ENCODE measurements at places on chromosomes 5 and 9.

DNA sequence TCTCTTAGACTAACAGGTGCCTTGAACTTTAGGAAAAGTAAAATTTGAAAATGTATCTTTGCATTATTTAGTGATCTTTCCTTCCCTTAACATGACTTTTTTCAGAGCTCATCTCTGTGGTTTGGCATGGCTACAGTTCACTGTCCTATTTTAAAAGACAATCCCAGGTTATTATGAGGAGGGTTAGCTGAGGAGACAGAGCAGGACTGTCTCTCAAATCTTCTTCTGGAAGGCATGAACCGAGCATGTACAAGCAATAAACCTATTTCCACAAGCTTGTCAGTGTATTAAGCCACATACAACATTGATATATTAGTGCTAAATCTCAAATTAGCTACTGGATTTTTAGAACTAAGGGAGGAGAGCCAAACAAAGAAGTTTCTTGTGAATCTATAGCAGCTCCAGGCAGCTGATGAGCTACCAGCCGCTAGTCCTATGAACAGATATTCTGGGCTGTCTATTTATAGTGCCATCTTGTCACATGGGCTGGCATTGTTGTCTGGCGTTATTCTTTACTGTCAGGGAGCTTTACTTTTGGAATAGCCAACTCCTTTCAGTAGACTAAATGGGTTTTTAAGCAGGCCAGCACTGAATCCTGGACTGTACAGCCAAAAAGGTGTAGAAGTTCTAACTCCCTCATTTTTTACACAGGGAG lies 171.2 kb upstream of the ACTBL2 start:
- no peak for DNase-seq

GRCh38 chr5:172229904-172230303 lies 35.9 kb downstream of the EFCAB9 start:
- no peak for DNase-seq

GRCh38 chr5:55222985-55223811 lies 3.9 kb downstream of the MCIDAS start:
- DNase-seq = no peak

DNA sequence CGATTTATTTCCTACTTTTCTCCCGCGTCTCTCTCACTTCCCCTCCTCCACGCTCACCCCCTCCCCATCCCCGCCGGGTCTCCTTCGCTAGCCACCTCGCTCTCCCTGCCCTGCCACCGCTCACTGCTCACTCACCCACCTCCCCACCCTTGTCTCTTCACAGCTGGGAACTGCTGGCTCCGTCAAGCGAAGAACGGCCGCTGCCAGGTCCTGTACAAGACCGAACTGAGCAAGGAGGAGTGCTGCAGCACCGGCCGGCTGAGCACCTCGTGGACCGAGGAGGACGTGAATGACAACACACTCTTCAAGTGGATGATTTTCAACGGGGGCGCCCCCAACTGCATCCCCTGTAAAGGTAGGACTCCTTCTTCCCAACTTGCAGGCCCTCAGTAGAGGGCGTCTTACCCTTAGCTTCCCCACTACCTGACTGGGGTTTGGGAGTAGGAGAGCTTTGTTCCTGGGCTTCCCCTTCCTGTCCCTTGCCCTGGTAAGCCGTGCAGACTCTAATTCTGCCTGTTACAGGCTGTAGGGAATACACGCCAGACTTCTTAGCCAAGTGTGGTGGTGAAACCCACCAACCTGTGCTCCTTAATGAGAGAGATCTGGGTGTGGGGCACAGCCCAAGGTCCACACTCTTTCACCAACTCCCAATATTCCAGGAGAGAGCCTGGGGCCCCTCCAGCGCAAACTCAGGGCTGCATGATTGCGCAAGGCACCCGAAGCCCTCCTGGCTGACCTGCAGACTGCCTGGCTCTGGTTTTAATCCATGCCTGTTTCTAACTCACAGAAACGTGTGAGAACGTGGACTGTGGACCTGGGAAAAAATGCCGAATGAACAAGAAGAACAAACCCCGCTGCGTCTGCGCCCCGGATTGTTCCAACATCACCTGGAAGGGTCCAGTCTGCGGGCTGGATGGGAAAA lies 2.5 kb downstream of the FST start:
- DNase-seq = no peak

- DNase-seq = no peak
Measured at GRCh38 chr9:130989891-130990290, 19.1 kb upstream of the LAMC3 start.

- DNase-seq = no peak
Measured at GRCh38 chr9:114446672-114447450, 58.4 kb downstream of the WHRN start.

DNA sequence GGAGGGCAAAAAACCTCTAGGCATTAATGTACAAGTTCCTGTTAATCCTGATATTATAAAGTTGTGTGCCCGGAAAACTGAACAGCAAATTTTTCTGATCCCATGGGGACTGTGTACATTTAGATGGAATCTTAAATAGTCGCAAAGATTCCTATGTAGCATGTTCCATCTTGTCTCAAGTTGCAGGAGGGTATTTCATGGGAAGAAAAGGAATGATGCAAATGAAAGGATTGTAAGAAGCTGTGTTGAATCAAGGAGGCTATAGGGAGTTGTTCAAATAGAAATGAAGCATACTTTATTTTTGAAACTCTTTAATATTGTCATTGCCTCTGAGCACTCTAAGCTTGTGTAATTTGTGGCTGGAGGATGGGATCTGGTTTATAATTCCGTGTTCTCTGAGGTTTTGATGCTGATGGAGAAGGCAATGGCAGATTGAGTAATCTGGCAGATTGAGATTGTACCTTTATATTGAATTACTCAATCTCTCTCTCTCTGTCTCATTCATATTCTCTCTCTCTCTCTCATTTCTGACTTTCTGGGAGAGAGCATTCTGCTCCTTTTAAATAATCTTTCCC lies 288.5 kb downstream of the OSTF1 start:
- DNase-seq = no peak

DNA sequence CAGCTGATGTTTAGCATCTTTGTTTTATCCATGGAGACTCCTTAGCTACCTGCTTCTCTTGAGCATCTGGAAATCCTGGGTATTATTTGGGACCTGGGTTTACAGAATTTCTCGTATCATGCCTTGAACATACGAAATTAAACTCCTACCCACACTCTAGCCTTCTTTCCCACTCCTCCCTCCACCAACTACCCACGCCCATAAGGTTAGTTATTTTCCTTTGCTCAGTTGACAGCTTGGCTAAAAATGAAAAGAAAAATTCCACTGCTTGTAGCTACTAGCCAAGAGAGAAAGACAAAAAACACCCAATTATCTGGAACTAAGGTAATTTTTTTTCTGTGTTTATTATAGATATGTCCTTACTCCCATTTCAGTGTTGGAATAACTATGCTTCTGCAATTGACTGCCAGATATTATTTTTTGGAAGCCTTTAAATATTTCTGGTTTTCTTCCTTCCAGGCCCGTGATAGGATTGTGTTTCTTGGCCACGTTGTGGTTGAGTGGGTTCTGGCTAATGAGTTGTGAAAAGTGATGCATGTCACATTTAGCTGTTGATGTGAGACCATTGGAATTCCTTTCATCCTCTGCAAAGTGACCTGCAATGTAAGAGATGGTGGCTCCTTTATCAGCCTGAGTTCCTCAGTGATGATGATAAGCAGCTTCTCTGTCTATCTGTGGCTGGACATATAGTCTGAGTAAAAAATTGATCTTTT lies 308.1 kb downstream of the LRRC70 start:
- DNase-seq = no peak

- DNase-seq = no peak
Measured at GRCh38 chr9:34557426-34558321, 31.9 kb downstream of the CNTFR start.

GRCh38 chr5:80667384-80667783 lies 12.6 kb upstream of the DHFR start:
- no peak for DNase-seq

DNA sequence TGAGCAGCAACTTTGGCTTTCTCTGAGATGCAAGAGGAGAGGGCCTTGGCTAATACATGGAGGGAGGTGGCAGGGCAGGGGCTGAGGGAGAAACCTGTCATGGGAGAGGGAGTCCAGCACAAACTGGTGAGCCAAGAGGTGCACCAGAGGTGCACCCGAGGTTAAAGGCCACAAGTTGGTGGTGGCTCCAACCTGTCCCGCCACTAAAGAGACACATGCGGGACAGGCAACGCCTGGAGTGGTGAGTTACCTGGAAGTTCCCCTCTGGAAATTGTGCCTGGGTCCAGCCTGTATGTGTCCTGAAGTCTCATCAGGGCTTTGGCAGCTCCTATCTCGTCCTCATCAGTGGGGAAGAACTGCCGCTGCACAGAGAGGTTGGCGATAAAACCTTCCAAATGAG lies 14.0 kb downstream of the P4HA2 start:
- DNase-seq = no peak

- DNase-seq = no peak
Measured at GRCh38 chr5:141504216-141504615, 15.3 kb downstream of the PCDHGC5 start.

DNA sequence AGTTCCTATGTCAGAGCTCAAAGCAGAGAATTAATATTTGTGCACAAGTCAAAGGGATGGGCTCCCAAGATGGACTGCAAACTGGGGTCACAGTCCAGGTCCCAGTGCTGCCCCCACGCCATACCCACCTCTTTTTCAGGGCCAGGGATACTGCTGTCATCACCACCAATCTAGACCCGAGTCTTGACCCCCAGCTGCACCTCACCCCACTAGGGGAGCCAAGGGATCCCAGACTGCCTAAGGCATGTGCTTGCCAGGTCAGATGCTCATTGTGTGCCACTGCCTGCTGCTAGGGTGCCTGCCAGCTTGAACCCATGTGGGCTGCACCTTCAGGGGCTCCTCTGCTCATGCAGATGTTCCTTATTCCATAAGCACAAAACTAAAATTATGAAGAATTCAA lies 215.6 kb upstream of the NREP start:
- no peak for DNase-seq

DNA sequence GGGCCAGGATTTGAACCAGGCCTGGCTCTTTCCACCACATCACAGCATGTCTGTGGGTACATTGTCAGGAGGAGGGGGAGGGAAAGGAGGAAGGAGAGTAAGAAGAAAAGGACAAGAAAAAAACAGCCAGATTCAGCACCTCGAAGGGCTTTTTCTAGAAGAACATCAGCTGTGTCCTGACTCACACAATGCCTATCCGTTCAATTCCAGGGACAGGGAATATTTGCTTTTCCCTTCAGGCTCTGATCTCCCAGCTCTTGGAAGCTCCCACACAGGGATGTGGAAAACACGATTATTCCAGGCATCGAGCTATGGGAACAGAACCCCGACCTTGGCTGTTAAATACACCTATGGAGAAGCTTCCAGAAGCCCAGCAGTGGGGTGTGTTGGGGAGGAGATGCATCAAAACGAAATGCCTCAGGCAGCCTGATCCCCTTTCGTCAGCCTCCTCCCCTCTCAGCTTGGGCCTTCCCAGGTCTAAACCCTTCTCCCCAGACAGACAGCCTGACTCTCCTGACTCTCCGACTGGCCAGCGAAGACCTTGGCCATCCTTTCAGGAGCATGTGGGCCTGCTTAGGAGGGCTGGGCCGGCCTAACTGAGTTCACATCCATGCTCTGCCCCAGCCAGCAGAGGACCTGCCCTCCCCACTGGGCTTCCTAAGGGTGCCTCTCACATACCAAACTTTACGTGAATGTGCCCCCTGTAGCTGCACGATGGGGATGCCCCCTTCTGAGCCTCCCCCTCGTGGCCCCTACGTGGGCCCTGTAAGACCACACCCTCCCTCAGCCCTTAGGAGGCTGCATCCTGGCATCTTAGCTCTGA lies 54.4 kb downstream of the NEURL1B start:
- no peak for DNase-seq

DNA sequence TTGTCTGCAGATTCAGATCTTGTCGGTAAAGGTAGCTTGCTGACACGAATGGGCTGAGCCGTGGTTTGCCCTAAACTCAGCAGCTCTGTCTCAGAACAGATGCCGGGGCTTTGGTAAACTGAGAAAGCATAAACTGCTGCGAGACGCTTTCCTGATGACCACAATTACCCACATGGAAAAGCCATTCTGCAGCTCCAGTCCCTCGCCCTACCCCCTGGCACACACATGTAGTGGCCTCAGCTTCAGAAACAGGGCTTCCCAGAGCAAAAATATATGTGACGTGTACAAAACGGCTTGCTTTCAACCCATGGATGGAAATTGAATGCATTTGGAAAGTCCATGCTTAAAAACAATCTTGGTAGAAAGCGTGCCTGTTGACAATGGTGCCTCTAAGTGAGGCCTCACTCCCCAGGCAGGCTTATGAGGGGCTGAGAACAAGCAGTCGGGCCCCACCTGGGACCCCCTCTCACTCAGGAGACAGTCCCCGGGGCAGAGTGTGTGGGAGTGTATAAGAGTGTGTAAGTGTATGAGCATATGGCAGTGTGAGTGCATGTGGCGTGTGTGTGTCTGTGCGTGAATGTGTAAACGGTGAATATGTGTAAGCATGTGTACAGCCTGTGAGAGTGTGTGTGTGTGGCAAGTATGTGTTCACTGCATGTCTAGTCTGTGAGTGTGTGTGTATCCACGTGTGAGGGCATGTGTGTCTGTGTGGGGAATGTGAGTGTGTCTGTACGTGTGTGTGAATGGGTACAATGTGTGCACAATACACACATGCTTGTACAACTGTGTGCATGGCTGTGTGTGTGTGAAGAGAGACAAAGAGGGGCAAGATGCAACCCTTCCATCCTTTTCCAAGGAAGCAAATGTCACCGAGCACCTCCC lies 88.2 kb upstream of the SMIM23 start:
- DNase-seq = no peak

GRCh38 chr5:170270293-170271069 lies 27.1 kb downstream of the LCP2 start:
- DNase-seq = no peak

GRCh38 chr5:36945687-36946086 lies 69.1 kb downstream of the NIPBL start:
- DNase-seq = no peak

GRCh38 chr9:84296146-84296843 lies 44.3 kb downstream of the SLC28A3 start:
- DNase-seq = no peak

GRCh38 chr5:93582677-93583438 lies at the start of gene NR2F1:
Gene NR2F1 (plus strand): TSS chr5:93583222. CDS start chr5:93585024, 1,802 bp downstream.
- peak; percentile 99 for DNase-seq

DNA sequence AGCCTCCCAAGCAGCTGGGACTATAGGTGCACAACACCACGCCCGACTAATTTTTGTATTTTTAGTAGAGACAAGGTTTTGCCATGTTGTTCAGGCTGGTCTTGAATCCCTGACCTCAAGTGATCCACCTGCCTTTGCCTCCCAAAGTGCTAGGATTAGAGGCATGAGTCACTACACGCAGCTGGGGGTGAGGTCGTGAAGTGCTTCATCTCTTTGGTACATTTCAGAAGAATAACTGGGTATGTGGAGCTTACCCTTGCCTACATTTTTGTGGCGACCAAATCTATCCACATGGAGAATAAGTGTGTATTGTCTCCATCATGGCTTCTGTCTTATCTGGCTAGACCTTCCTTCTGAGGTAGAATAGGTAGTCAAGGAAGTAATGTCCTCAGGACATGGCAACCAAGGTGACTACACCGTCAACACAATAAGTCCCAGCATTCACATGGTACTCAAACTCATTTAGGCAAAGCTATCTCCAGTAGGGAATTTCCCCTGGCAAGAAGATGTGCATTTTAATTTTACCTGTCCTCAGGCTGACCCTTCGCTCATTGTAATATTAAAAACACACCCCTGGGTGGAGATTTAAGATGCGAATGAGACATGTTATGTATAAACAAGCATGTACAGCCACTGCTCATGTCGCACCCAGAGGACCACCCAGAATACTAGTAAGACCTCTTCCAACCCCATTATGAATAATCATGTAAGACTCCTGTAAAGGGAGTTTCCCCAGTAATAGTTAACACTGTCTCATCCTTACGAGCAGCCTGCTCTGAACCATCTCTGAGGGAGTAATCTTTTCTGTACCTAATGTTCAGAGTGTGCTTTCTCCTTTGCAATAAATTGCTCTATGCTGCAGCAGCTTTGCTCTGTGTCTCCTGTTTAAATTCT lies 1173.2 kb downstream of the TAF11L14 start:
- no peak for DNase-seq

Measured in COR-L47 (cell line).